ENCODE measurements at places on chromosomes 16 and 17. TPM values are rescaled to one million over a fixed set of nuclear protein-coding genes. Genes with fewer than 3 reads are reported as not detected.

The MILR1 gene
- 8.3 TPM for total RNA-seq

DNA sequence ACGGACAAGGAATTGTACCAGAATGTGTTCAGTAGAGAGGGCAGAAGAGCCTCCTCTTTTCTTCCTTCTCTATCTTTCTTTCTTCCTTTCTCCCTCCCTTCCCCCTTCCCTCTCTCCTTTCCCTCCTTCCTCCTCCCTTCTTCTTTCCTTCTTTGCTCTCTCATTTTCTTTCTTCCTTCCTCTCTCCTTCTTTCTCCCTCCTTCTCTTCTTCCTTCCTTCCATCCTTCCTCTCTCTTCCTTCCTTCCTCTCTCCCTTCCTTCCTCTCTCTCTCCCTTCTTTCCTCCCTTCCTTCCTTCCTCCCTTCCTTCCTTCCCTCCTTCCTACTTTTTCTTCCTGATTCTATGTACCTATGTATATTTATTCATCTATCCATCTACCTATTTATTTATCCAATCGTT lies 59.7 kb upstream of the SDK2 start:
- DNase-seq, result no peak

- peak; percentile 51 for DNase-seq
Measured at GRCh38 chr17:65588181-65588808, 26.8 kb upstream of the AXIN2 start.

The TBC1D3E gene
- total RNA-seq, result not detected

The PLXDC1 gene
- 21.2 TPM for total RNA-seq

- DNase-seq, result no peak
Measured at GRCh38 chr16:49806446-49806845, 49.5 kb downstream of the ZNF423 start.

DNA sequence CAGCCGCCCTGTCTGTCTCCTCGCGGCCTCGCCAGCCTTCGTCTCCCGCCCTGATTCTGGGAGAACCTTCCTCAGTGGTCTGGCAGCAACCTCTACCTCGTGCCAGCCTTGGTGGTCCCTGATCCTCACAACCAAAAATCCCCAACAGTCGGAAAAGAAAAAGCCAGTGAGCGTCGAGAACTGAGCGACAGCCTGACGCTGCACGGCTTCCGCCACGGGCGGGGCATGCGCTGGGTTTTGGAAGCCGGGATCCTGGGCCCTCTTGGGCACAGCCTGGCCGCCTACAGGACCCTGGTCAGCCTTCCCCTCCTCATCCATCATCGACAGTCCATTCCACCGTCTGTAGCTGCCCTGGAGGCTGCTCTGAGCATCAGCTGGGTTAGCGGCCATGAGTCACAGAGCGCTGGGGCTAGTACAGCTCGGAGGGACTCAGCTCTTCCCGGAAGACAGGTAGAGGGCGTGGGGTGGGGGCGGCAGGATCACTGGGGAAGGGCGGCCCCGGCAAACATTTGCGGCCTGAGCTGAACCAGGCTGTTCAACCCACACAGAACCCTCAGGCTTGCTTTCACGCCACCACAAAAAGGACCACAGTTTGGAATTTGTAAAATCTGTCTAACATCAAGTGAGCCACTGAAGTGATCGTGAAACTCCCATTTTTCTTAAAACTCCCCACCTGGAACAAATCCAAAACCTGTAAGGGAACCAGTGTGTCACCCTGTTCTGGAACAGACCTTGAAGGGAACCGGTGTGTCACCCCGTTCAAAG lies 55.4 kb upstream of the DOC2B start:
- DNase-seq, result no peak

DNA sequence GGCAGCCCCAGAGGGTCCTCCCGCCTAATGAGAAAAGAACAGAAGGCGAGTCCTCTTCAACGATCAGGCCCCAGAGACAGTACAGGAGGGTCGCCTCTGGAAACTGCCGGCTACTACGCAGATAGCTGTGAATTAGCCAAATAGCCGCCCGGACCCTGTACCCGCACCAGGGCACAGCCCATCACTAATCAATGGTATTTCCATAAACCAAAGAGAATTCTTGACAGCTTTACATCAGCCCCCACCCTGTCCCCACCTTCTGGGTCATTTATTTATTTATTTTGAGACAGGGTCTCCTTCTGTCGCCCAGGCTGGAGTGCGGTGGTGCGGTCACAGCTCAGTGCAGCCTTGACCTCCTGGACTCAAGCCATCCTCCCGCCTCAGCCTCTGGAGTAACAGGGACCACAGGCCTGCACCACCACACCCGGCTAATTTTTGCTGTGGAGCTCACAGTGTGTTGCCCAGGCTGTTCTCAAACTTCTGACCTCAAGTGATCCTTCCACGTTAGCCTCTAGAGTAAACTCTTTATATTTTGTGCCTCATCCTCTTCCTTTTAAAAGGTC lies 805 bp upstream of the CLCN7 start:
- no peak for DNase-seq
